Mammary epithelial cell (primary cell): ENCODE measurements at places on chromosomes 16 and 17. TPM values are rescaled to one million over a fixed set of nuclear protein-coding genes. Genes with fewer than 3 reads are reported as not detected.
A peak's percentile ranks its signal among the peaks of the same experiment; 100 is the strongest.

DNA sequence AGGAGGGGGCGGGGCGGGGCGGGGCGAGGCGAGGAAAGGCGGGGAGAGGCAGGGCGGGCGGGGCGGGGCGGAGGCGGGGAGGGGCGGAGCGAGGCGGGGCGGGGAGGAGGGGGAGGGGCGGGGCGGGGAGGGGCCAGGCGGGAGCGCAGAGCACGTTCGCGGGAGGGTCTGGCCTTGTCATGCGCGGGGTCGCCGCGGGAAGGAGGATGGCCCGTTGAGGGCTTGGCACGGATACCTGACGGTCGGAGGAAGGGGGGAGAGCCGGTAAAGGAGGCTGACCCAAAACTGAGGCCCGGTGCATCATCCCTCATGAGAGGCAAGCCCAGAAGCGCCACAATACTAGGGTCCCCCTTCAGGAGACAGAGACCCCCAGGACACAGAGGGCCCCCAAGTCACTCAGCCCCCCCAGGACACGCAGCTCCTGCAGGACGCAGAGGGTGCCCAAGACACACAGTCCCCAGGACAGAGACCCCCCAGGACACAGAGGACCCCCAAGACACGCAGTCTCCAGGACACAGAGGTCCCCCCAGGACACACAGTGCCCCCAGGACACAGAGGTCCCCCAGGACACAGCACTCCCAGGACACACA is 593 bp upstream of the WDR45B start:
- no peak for DNase-seq

DNA sequence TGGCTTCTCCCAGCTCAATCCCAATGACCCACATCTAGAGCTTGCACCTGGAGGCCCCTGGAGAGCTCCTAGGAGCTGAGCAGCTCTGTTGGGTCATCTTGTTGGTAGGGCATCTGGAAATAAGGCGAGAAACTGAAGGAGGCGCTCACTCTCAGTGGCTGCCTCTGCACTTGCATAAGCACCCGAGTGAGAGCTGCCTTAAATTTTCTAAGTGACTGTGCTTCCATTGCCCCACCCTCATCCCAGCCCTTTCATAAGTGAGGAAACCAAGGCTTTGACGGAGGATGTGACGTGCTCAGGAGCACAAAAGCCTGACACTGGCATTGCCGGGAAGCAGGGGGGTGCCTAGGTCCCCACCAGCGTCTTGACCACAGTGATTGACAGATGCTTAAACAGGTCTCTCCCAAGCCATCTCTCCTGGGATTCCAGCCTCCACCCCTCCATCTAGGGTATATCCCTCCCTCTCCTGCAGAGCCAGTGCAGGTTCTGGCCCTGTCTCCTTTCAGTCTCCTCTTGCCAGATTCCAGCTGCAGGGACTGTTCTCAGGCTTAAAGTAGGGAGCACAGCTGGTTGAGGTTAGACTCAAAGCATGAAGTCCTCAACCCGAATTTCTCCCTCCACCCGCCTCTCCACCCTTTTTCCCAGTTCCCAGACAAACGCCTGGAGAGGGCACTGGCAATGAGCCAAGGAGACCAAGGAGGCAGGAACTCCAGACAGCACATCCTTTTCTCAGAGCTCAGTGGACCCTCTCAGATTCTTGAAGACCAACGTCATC is 113.7 kb downstream of the IRX5 start:
- no peak for DNase-seq

GRCh38 chr16:24553983-24554382 is 14.6 kb downstream of the RBBP6 start:
- DNase-seq = no peak

- DNase-seq = no peak
Measured at GRCh38 chr16:28556914-28557320, 3.2 kb downstream of the SGF29 start.

DNA sequence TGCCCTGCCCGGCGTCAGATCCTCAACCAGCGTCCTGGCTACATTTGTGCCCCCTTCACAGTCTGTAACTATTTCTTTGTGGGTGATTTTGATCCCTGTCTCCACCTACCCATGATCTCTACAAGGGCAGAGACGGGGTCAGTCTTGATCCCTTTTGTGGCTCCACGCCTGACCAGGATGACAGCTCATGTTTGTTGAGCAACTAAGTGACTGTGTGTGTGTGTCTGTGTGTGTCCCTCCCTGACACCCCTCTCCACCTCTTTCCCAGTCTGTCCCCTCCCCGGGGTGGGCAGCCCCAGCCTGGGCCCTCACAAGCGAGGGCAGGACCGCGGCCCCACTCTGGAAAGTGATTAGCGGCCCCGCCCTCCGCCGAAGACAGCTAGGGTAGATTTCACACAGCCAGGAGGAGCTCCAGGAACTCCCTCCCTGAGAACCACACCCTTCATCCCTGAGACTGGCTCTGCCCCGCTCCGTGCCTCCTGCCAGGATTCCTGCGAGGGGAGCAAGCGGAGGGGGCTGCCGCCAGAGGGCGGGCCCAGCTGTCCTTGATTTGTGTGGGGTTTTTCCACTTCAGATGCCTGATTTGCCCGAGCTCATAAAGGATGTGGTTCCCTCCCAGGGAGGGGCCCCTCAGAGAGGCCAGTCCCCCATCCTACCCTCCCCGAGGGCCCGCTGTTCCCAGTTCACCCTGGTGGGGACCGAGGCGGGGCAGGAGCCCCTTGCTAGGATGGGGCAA is 5.3 kb upstream of the HS3ST6 start:
- no peak for DNase-seq

- DNase-seq = no peak
Measured at GRCh38 chr17:958712-959451, 20.7 kb downstream of the NXN start.

DNA sequence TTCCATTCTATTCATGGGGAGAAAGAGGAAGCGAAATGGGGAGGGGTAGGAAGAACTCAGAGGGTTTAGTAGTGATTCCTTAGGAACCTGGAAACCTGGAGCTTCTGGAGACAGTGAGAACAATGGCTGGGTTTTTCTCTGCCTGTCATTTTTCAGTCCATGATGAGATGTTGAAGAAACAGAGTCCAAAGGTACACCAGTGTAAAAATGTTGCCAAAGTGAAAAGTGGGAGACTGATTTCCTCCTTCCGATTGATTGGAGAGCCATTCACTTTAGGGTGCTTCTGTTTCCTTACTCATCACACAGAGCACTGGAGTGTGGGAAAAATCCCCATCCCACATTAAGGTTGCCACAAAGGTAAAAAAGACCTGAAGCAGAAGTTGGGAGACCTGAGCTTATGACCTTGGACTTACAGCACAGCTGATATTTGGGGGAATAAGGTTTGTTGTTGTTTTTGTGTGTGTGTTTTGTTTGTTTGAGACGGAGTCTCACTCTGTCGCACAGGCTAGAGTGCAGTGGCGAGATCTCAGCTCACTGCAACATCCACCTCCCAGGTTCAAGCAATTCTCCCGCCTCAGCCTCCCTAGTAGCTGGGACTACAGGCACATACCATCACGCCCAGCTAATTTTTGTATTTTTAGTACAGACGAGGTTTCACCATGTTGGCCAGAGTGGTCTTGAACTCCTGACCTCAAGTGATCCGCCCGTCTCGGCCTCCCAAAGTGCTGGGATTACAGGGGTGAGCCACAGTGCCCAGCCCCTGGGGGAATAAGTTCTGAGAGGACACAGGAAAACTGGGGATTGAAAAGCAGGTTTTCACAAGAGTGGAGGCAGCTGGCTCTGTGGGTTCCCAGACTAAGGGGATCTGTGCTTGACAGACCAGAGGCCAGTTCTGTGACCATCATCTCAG is 1.4 kb upstream of the DHX8 start:
- DNase-seq = no peak

GRCh38 chr17:9174779-9175574 is 153.7 kb downstream of the NTN1 start:
- DNase-seq = no peak

DNA sequence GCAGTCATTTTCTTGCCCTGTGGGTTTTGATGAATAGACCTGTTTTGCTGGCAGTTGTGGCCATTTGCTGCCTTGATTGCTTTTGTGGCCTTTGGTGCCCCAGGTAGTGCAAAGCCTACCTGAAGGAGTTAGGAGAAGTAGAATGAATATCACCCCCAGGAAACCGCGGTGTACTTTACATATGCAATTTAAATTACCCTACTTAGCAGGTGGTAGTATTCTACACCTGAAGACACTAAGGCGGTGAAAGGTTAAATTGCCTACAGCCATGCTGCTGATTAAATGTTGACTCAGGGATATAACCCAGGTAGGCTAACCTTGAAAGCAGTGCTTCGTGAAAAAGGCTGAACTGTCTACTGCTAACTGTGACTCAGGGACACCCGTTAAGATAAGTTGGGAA is 27.2 kb upstream of the WWOX start:
- DNase-seq = no peak

DNA sequence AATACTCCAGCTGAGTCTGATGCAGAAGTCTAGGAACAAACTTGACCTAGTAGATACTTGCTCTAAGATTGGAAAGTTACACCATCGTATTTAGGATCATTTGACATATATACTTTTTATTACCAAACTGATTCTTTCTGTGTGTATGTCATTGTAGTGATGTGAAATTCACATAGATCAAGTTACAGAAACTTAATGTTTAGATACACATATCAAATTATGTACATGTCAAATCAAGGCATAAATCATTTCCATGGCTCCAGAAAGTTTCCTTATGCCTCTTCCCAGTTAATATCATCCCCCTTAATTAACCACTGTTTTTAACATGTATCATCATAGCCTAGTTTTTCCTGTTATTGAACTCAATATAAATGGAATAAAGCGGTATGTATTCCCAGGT is 292.0 kb upstream of the CDH11 start:
- DNase-seq = no peak

DNA sequence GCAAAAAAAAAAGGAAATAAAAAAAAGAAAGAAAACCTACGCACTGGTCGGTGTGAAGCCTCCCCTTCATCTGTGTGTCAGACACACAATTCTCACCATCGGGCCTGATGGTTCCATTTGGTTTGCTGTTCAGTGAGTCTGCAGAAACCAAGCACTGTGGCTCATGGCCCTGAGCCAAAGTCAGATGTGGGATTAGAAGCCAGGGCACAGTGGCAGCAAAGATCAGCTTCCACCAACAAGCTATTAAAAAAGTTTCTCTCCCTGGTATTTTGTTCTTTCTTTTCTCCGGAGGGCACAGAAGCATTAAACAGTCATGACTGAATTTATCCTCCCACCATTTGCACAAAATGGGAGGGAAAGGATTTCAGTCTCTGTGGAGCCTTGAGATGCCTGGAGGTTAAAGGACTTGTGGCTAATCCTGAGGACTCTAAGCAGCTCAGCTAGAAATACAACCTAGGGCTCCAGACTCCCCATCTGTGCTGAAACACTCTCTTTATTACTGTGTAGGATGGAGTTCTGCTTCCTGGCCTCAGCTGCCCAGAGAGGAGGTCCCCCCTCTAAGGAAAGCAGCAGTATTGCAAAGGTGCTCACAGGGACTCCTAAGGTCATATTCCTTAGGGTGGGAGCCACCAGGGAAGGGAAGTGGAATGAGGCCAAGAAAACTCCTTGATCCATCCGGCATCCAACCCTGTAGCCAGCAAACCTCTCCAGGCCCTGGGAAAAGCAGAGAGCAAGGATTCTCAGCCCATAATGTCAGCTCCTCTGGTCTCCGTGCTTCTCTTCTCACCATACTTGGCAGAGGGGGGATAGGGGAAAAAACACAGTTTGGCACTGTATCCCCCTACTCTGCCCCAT is 28.2 kb downstream of the SLC39A11 start:
- DNase-seq = no peak

DNA sequence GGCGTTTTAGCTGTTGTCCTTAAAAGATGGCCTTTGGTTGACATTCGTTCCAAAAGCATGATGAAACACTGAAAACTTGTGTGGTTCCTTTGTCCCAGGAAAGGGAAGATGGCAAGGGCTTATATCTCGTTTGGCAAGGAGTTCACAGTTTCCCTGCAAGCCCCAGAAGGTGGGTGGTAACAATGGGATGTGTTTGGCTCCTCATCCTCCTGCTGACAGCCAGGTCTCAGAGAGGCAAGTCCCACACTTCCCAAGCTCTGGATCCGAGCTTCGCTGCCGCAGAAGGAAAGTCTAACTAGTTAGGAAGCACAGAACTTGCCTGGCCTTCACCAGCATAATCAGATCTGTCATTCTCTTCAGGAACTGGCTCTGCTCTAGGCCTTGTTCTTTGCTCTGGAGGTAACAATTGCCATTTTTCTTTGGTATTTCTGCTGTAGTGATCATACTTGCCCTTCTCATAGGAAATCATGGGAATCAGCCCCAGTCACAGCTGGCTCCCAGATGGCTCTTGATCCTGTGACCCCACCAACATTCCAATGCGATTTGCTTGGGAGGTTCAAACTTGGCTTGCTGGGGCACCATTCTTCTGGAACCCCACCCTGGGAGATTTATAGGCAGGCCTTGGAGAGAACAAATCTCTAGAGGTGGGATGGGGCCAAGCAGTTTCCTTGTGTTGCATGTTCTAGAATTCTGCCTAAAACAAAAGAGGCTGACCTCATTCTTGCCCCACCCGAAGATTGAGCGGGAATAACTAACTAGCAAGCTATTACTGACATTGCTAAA is 17.9 kb downstream of the KPNA2 start:
- DNase-seq = no peak

GRCh38 chr17:66455060-66455459 is 152.6 kb downstream of the PRKCA start:
- DNase-seq = no peak

DNA sequence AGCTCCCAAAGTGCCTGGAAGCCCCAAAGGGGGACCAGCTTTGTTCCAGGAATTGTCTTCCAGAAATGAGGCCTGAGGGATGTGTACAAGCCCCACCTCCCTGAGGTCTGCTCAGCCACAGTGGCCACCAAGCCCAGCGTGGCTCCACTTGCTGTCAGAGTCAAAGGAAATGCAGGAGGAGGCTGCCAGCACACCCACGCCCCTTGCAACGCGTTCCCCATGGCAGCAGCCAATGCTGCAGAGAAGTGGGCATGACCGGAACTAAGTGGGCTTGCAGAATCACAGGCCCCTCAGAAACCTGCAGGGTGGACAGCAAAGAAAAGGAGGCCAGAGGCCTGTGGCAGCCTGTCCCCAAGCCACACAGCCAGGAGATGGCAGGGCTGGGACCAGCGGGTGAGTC is 320.8 kb downstream of the FOXL1 start:
- no peak for DNase-seq

- peak; percentile 70 for DNase-seq
Measured at GRCh38 chr17:59769887-59770286, 62.4 kb downstream of the VMP1 start.

The ITGAX gene
- total RNA-seq = not detected

The STH gene
- total RNA-seq = not detected in 2 replicates

The NLE1 gene
- total RNA-seq = 27.4 and 32.3 TPM in 2 replicates

The HLF gene
- total RNA-seq = 0.21 and 0.32 TPM in 2 replicates

The LMF1 gene
- 11.0 and 14.7 TPM in 2 replicates for total RNA-seq

The MPV17L gene
- 0.19 and 0.24 TPM in 2 replicates for total RNA-seq
